Activated T-helper 2 cell treated with anti-CD3 and anti-CD28 coated beads, Interferon-gamma antibody, Interleukin-2, Interleukin-4, amounts not matched to agents 10 μg/mL and 5 μg/mL and 100 μg/mL, durations not matched to agents 14 hours and 24 hours and 36 hours (primary cell): ENCODE measurements at places on chromosomes 3 and 15. TPM values are rescaled to one million over a fixed set of nuclear protein-coding genes. Genes with fewer than 3 reads are reported as not detected.

Gene LOXL1
- 0.84 and 0.99 TPM in 2 replicates for total RNA-seq

Gene KAT2B
- total RNA-seq, result 10.9 and 12.1 TPM in 2 replicates

Gene GOLGA6L4
- total RNA-seq, result 1.8 and 2.1 TPM in 2 replicates

Gene CISH
- 351 and 355 TPM in 2 replicates for total RNA-seq

Gene STRIT1
- total RNA-seq, result not detected in 2 replicates

Gene CLRN1
- total RNA-seq, result not detected in 2 replicates

Gene CHRNB4
- not detected in 2 replicates for total RNA-seq

Gene GCHFR
- 43.7 and 44.7 TPM in 2 replicates for total RNA-seq

Gene TGM5
- total RNA-seq, result 0.09 and 0.21 TPM in 2 replicates

Gene ATP2B2
- not detected in 2 replicates for total RNA-seq

Gene ZBBX
- total RNA-seq, result not detected in 2 replicates

Gene SLC9A9
- total RNA-seq, result 1.6 and 2.0 TPM in 2 replicates

Gene SNTN
- total RNA-seq, result not detected in 2 replicates

Gene RASL12
- total RNA-seq, result not detected in 2 replicates

Gene LRRC15
- total RNA-seq, result not detected in 2 replicates

Gene SERPINI2
- total RNA-seq, result not detected in 2 replicates

Gene CHL1
- not detected in 2 replicates for total RNA-seq

Gene CPLX3
- 0.16 TPM in 1 of 2 replicates, not detected in the other for total RNA-seq

Gene SEMA5B
- not detected in 2 replicates for total RNA-seq

Gene TIMMDC1
- total RNA-seq, result 93.6 and 101 TPM in 2 replicates

Gene CCR9
- not detected in 2 replicates for total RNA-seq

Gene USP50
- total RNA-seq, result not detected in 2 replicates

Gene PDZRN3
- total RNA-seq, result not detected in 2 replicates

Gene P2RY1
- total RNA-seq, result 1.7 and 2.1 TPM in 2 replicates

Gene BOC
- total RNA-seq, result 4.2 and 5.4 TPM in 2 replicates

Gene MAGEL2
- total RNA-seq, result not detected in 2 replicates

Gene KNL1
- total RNA-seq, result 30.6 and 30.8 TPM in 2 replicates

Gene ADAMTSL3
- total RNA-seq, result 0.07 TPM in 1 of 2 replicates, not detected in the other

Gene SLC28A2
- not detected in 2 replicates for total RNA-seq

Gene CCDC80
- not detected in 2 replicates for total RNA-seq

Gene GPR27
- total RNA-seq, result 0.62 and 0.94 TPM in 2 replicates

Gene SMCO1
- total RNA-seq, result not detected in 2 replicates

Gene CPNE9
- total RNA-seq, result 0.50 TPM in 1 of 2 replicates, not detected in the other

Gene C2CD4B
- 0.14 and 0.16 TPM in 2 replicates for total RNA-seq

Gene SUSD5
- not detected in 2 replicates for total RNA-seq

Gene OXSM
- total RNA-seq, result 15.7 and 15.8 TPM in 2 replicates

Gene HPS3
- 20.2 and 24.4 TPM in 2 replicates for total RNA-seq

Gene ERC2
- total RNA-seq, result 0.09 and 0.32 TPM in 2 replicates

Gene TIGIT
- 6.3 and 6.7 TPM in 2 replicates for total RNA-seq

Gene MOBP
- total RNA-seq, result 0.14 TPM in 1 of 2 replicates, not detected in the other

Gene FOXB1
- 11.8 and 12.7 TPM in 2 replicates for total RNA-seq

Gene SLCO2A1
- not detected in 2 replicates for total RNA-seq

Gene CSPG4
- total RNA-seq, result 0.02 TPM in 1 of 2 replicates, not detected in the other

Gene GATM
- 2.3 and 3.2 TPM in 2 replicates for total RNA-seq

Gene RARRES1
- total RNA-seq, result 0.21 and 0.64 TPM in 2 replicates
